ENCODE measurements at places on chromosomes 3 and 15.

DNA sequence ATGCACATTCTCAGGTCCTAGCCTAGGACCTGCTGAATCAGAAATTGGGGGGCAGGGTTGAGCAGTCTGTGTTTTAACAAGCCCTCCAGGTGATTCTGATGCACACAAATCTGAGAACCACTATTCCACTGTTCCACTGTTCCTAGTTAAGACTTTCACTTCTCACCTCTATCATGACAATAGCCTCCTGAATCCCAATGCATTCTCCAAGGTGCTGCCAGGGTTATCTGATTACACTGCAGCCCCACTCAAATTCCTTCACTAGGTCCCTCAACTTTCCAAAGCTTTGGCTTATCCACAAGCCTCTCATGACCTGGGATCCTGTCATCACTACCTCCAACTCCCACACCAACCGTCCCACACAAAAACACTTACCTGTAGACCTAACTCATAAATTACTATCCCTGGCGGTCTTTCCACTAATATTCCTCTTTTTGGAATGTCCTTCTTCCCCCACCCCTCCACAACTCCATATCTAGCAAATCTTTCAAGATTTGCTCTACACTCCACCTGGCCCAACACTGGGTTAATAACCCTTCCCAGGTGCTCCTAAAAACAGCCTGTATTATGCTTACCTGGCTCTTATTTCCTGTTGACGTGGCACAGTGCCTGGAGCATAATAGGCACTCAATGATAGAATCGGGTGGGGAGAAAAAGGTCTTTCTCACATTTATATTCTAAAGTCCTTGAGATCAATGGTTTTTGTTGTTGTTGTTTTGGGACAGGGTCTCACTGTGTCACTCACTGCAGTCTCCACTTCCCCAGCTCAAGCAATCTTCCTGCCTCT, 27.2 kb downstream of the TBL1XR1 start:
- no peak for DNase-seq

- peak; percentile 52 for DNase-seq
Observed at GRCh38 chr3:124032311-124032880, 40.5 kb upstream of the ROPN1 start.

DNA sequence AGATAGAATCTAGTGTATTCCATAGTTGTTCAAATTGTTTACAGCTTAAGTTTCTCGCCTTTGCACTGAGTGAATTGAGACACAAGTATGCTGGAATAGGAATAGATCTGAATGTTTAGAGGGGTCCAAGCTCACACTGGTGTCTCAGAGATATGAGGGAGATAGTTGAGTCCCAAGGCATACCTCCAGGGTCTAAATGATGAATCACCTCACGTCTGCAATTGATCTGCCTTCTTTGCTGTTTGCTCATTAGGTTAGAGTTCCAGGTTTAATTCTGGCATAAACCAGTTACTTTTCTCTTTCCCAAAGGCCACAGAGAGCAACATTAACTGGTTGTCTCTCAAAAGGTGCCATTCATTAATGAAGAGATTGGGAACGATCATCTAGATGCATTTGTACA, 106.3 kb upstream of the MME start:
- DNase-seq = no peak

DNA sequence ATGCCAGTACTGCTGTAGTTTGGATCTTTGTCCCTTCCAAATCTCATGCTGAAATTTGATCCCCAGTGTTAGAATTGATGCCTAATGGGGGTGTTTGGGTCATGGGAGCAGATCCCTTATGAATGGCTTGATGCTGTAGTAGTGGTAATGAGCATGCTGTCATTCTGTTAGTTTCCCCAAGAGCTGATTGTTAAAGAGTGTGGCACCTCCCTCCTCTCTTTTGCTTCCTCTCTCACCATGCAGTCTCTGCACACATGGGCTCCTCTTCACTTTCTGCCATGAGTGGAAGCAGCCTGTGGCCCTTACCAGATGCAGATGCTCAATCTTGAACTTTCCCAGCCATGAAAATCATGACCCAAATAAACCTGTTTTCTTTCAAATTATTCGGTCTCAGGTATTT, 141.3 kb upstream of the DPPA4 start:
- no peak for DNase-seq

DNA sequence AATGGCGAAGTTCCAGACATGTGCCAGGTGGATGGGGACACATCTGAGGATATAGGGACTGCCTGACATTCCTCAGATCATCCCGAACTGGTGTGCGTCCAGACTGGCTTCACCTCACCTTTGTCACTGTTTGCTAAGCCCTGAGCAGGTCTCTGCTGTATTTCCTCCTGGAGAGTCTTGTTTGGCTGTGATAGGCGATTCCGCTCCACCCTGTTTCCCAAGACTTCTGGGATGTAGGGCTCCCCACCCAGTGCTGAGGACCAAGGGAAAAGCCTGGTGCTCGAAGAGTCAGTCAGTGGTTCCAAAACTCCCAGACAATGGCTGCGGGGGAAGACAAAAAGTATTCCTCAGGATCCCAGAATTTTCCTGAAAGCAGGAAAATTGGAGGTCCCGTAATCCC, 11.1 kb upstream of the FURIN start:
- no peak for DNase-seq

- DNase-seq = no peak
Observed at GRCh38 chr15:71945012-71945411, 134.7 kb downstream of the NR2E3 start.

GRCh38 chr3:58291671-58292338, 14.2 kb upstream of the RPP14 start:
- no peak for DNase-seq

DNA sequence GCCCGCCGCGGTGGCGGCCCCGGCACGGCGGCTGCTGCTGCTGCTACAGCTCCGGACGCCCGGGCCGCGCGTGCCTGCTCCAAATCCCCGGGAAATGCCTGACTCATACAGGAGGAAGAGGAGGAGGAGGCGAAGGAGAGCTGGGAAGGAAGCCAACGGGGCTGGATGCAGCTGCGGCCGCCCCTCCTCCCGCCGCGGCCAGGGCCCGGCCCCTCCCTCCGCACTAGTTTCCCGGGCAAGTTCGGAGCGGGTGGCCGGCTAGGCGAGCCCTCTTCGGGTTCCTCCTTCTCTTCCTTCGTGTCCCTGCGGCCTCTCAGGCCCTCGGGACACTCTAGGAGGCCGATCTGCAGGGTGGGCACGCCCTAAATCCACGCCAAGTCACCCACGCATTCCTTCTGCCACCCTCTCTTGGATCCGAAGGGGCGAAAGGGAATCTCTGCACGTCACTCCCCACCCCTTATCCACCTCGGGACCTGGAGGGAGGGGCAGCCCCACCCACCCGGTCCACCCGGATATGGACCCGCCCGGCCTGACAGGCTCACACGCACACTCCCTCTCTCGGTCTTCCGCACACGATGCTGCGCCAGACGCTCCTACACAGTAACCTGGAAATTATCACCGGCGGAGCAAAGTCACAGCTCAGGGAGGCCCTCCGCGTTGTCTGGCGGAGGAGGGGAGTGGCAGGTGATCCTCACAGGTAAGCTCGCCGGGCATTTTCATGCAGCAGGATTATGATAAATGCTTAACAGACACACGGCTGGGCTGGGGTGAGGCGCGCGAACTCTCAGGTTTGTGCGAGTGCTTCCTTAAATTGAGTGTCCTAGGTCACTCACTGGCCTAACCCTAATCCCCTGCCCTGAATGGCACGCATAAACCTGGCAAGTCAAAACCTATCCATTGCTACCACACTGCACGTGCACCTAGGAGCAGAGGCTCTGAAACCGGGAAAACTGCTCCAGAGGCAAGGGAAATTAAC, at the start of the genes OSBPL10 and ZNF860:
Gene OSBPL10, minus strand, starts transcription at position 57 of the 976 bp plus-strand sequence. CDS start 83 bp downstream, outside the sequence.
Gene ZNF860, plus strand, starts transcription at position 545 of the 976 bp plus-strand sequence. CDS start 7,330 bp downstream, outside the sequence.
- peak; percentile 91 for DNase-seq

DNA sequence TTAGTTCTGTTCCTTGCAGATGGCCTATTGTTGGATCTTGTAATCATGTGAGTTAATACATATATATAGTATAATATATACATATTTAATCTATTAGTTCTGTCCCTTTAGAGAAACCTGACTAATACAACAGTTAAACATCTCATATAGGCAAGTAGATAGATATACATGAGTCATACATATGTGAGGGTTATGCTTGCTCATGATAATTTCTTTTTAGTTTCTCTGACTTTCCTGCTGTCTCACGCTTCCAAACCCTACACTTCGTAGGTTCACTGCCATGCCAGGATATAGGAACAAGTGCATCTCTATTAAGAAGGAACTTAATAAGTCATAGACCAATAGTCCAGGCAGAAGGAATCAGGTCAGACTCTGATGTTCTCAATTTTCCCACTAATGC, 16.8 kb upstream of the CLDN16 start:
- DNase-seq = no peak

GRCh38 chr3:186108106-186108940, 566 bp downstream of the ETV5 start:
- peak; percentile 56 for DNase-seq

DNA sequence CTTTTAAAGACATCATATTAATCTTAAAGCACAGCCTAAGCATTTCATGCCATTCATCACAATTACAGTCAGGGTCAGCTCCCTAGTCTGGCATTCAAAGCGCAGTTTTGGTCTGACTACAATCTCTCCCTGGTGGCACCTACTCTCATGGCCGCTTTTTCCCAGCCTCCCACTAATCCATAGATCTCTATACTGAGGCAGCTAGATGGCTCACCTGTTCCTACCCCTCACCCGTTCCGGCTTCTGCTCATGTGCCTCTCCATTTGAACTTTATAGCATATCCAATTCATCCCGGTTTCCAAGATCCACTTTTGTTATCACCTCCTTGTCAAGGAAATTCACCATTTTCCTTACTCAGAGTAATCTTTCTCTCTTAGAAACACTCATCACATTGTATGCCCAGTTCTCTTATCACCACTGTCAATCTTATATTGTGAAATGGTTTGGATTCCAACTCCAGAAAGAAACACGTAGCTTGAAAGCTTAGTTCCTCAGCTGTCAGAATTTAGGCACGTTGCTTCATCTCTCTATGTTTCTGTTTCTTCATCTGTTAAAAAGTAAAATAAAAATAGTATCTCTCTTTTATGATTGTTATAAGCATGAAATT, 220.0 kb upstream of the UBE2E2 start:
- peak; percentile 62 for DNase-seq

GRCh38 chr15:70190965-70191364, 93.2 kb upstream of the TLE3 start:
- DNase-seq = no peak

- DNase-seq = no peak
Observed at GRCh38 chr3:100613721-100614390, 4.5 kb downstream of the ADGRG7 start.

GRCh38 chr15:83164771-83165404, 42.7 kb downstream of the HDGFL3 start:
- DNase-seq = peak; percentile 29

GRCh38 chr15:96421178-96421601, 90.7 kb downstream of the NR2F2 start:
- peak; percentile 53 for DNase-seq

DNA sequence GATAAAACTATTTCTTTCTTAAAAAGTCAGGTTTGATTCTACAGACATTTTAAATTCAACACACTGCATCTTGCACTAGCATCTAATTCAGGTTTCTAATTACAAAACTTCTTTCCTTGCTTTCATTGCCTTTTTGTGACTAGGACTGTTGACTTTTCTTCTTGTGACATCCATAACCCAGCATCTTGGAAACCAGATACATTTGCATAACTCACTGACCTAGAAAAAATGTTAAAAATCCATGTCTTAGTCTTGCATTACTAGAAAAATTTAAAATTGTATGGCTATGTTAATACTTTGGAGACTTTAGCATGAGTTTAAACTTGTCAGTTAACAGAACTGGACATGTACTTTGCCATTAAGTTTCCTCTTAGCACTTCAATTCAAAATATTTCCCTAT, 72.7 kb downstream of the DTWD1 start:
- peak; percentile 31 for DNase-seq

- no peak for DNase-seq
Observed at GRCh38 chr3:129428007-129428375, 445 bp downstream of the EFCAB12 start.

- DNase-seq = no peak
Observed at GRCh38 chr15:55942332-55942731, 51.1 kb downstream of the NEDD4 start.

DNA sequence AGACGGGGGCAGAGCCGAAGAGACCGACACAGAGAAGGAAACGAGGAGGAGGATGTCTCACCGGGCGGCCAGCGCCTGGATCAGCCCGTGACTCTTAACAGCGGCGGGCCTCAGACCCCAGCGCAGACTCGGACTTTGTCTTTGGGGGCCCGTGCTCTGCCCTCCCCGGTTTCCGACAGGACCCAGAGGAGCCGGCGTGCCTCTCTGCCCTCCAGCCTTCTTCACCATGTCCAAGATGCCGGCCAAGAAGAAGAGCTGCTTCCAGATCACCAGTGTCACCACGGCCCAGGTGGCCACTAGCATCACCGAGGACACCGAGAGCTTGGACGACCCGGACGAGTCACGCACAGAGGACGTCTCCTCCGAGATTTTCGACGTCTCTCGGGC, 1.0 kb downstream of the TSC22D2 start:
- no peak for DNase-seq

DNA sequence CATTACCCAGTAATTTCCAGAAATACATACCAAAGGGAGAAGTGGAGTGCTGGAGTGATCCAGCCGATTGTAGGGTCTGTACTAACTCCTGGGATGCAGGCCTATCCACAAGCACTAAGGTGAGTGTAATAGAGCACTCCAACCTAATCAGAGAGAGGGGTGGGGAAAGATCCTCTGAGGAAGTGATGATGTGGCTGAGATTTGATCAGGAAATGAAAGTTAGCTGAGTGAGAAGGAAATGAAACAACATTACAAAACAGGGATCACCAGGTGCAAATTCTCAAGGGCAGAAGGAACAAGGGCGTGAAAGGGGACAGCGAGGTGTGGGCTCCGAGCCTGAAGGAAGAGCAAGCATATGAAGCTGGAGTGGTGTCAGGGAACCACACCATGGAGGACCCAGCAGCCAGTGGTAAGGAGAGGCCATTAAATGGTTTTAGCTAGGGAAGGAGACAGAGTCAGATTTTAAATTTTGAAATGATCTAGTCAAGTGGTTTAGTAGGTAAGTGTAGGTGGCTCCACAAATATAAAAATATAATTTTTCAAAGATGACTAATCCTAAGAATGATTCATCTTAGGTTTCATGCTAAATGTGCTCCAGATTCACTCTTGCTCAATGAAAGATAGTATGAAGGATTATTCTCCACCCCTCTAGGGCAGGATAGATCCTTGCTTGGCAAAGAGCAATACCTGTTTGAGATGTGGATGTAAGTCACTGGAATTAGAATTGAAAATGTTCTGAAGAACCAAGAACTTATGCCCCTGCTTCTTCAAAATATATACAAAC, 348.7 kb downstream of the TBL1XR1 start:
- DNase-seq = peak; percentile 40

DNA sequence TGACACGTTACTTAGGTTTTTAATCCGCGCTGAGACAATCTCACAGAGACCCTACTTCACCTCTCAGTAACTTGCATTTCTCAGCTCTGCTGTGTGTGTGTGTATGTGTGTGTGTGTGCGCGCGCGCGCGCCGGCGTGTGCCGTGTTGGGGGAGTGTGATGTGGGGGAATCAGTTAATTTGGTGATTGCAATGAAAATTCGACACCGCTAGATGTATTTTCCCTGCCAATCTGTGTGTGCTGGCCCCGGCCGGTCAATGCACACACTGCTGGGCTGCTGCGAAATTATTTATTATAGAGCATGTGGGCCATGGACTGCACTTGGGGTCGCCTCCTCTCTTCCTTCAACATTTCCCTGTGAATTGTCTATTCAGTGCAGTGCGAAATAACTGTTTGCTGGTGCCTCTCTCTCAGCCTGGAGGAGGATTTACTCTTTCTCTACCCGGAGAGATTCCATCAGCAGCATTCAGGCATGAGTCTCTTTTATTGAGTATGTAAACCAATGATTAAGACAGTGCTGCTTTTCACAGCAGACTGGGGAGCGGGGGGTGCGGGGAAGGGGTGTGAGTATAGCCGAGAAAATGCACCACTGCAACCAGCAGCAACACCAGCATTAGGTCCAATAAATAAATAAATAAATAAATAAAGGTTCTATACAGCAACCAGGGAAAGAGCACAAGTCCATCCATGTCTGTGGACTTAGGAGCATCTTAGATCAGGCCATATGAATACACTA, 2.9 kb downstream of the CADM2 start:
- no peak for DNase-seq

All from cardiac fibroblast (primary cell).